Activated CD4-positive, CD25-positive, alpha-beta regulatory T cell treated with anti-CD3 and anti-CD28 coated beads, Interleukin-2, amount 50 U/mL, for 16 hours (primary cell): ENCODE measurements at places on chromosomes 2 and 18.

GRCh38 chr18:23805898-23806297, 116.6 kb downstream of the LAMA3 start:
- no peak for DNase-seq

GRCh38 chr2:3675687-3676086, 17.7 kb downstream of the ALLC start:
- DNase-seq = no peak

- DNase-seq = no peak
Measured at GRCh38 chr2:174984561-174984960, 20.6 kb downstream of the CHN1 start.

- DNase-seq = no peak
Measured at GRCh38 chr2:229917793-229918192, 4.0 kb downstream of the TRIP12 start.

DNA sequence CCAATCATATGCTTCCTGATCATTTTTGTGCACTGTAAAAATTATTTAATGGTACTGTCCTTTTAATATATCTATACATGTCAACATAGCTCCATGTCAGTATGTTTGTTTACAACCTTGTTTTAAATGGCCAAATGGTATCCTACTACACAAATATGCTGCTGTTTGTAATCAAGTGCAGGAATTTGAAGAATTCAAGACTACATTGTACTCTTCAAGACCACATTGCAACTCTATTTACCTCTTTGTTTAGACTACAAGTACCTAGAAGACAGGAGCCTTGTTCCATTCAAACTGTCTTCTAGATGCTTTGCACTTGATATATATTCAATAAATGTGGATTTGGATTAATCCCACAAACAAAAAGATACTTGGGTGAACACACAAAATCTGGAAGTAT, 41.7 kb downstream of the CNTNAP5 start:
- DNase-seq = no peak

- DNase-seq = no peak
Measured at GRCh38 chr2:230828272-230828961, 36.3 kb upstream of the ITM2C start.

DNA sequence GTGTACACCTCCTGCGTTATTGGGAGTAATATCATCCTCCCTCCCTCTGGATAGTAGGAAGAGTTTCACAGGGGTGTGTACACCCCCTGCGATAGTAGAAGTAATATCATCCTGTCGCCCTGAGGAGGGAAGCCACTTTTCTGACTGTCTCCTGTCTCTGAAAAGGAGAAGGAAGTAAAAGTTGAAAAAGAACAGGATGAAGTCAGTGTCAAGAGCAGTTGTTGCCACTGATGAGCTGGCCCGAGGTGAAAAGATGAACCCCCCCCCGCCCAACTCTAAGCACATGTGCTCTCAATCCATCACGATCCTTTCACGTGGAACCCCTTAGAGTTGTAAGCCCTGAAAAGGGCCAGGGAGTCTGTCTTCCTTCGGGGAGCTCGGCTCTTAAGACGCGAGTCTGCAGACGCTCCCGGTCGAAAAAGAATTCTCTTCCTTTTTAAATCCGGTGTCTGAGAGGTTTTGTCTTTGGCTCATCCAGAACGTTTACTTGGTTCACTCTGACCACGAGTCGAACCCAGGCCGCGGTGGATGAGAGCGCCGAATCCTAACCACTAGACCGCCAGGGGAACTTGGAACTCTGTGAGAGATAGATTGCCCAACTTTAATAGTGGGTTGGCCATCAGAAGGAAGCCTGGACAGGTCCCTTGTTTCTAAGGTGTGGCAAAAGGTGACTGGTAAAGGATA, 22.4 kb upstream of the NAGK start:
- DNase-seq = no peak

- DNase-seq = no peak
Measured at GRCh38 chr2:20624156-20624883, 26.6 kb downstream of the HS1BP3 start.

DNA sequence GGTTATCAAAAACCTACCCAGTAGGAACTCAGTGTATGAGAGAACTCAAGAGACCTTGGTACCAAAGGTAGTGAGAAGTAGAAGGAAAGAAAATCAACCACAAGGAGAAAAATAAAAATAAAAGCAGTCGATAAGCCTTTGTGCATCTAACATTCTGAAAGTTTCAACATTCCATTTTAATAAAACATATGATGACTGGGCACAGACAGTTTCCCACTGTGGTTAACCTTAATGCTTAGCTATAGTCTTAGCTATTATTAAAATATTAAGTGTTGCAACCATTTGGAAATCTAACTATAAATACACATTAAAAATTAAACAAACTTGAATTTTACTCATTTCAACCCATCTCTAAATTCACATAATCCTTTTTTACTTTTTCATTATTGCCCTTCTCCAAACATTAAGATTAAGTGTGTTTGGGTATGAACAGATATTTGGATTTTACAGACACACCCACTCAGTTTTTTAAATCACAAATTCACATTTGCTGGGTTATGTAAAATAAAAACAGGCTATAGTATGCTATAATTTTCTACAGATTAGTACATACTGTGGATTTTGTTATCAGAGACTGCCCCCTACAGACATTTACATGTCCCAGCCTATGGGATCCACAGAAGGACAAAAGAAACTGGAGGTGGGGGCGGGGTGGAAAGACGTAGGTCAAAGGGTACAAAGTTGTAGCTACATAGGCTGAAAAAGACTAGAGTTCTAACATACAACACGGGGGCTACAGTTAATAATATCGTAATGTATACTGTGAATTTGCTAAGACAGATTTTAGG, 32.8 kb downstream of the SRBD1 start:
- DNase-seq = no peak

DNA sequence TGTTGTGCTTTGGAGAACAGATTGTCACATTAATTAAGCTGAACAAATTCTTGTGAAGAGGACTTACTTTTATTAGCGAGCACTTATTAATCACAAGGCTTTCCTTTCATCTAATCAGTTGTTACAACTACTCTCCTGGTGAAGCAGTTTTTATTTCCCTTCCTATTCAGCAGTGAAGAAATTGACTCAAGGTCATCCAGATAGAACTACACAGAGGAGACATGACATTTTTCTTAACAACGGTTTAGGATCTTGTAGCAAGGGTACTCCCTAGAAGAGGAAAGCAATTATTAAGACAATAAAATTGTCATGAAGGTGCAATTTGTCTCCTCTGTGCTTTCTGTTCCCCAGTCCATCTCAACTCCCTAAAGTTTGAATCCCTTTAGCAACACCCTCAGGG, 61.3 kb downstream of the POLE4 start:
- no peak for DNase-seq

- DNase-seq = no peak
Measured at GRCh38 chr18:5058768-5059695, 138.0 kb downstream of the AKAIN1 start.

DNA sequence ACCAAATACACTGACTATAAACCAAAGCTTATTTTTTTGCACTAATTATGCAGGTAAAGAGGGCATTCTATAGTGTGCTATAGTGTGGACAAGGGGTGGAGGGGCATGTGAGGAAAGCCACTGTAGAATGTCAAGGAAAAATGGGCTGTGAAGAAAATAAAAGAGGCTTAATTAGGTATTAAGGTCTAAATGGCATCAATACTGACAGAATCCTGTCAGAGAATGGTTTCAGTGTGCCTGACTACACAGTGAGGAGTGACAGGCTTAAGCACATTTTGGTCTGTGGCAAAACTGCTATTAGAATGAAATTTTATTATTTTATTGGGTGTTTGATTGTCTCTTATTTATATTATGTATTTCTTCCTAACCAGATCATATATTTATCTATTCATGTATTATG, 787.6 kb upstream of the CELF4 start:
- DNase-seq = no peak

DNA sequence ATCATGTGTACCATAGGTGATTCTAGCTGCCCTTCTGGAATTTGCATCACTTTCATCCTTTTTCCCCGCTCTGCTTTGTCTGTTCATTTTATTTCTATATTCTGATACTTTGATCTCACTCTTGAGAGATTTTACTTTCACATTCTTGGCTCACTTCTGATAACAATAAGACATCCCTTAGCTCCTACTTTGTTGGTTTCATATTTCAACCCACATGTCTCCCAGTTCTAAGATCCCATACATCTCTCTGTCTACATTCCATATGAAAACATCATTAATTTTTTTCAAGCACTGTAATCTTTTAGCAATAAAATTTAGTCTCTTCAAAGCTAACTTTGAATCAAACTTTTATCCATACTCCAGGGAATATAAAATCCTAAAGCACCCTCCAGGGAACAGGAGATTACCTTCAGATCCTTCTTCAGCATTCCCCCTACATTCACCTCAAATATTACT, 75.6 kb downstream of the COL3A1 start:
- no peak for DNase-seq

GRCh38 chr2:152155209-152155608, 20.4 kb downstream of the STAM2 start:
- DNase-seq = no peak

GRCh38 chr2:128366713-128367511, 48.2 kb upstream of the HS6ST1 start:
- DNase-seq = no peak

- no peak for DNase-seq
Measured at GRCh38 chr2:85309699-85310321, 18.0 kb downstream of the TGOLN2 start.

DNA sequence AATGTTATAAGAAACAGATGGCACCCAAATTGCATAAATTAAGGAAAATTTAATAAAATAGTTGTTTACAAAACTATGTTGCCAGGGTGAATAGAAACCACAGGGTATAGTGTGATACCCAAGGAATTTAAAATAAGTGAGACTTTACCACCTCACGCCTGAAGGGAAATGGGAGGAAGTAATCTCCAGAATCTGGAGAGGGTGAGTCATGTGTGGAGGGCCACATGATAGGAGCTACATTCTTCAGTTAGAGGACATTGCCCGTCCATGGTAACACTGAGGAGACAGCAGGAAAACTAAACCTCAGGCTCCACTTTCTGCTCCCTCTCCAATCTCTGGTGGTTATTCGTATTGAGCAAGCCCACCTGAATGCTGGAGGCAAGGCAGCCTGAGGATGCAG, 97.2 kb upstream of the NXPH2 start:
- no peak for DNase-seq

GRCh38 chr2:120624738-120625446, 110.8 kb upstream of the GLI2 start:
- DNase-seq = no peak

GRCh38 chr18:62420151-62420512, 95.0 kb downstream of the TNFRSF11A start:
- DNase-seq = no peak

DNA sequence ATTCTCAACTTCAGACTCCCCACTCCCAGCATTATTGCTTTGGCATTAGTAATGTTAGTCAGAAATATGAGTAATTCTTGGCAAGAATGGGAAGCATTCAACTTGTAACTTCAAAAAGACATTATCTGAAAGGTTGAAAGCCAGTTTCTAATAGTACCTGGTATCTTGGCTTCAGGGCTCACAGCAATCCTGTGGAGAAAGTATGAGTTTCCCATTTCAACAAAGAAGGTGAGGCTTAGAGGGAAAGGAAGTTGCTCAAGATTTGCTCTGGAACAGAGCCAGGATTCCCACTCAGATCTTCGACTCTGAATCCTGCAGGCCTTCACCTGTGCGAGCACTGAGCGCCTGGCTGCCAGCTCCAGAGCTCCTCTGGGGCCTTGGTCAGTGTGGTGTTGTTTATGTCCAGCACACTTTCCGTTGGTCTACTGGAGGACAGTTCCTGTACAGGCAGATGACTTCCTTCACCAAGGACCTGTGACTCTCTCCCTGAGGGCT, 136.1 kb downstream of the MCFD2 start:
- DNase-seq = no peak

GRCh38 chr18:34339155-34339554, 114.4 kb upstream of the NOL4 start:
- DNase-seq = no peak

GRCh38 chr2:74286725-74287124, 56.5 kb downstream of the SLC4A5 start:
- DNase-seq = no peak

- no peak for DNase-seq
Measured at GRCh38 chr18:43405097-43405496, 127.8 kb upstream of the SYT4 start.
